ENCODE measurements at places on chromosomes 6 and 20.

- peak; percentile 29 for DNase-seq
These were observed 6.1 kb downstream of the SYNGAP1 start for GRCh38 chr6:33425668-33426577.

DNA sequence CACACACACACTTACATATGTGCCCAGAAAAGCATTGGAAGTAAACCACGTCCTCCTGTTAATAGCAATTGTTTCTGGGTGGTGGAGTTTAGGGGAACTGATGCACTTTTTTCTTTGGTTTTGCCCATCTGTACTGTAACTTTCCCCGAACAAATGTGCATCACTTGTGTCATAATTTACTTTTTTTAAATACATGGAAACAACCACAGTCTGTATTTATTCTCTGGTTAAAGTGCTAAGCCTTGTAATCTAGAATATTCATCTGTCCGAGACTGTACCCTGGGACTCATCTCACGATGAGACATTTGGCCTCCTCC, 61.5 kb upstream of the CD93 start:
- no peak for DNase-seq

GRCh38 chr6:29995340-29995777, 53.0 kb downstream of the HLA-A start:
- no peak for DNase-seq

GRCh38 chr6:169144356-169144755, 109.3 kb downstream of the THBS2 start:
- DNase-seq = no peak

- peak; percentile 26 for DNase-seq
These were observed 100.8 kb downstream of the MOXD1 start for GRCh38 chr6:132300323-132300949.

DNA sequence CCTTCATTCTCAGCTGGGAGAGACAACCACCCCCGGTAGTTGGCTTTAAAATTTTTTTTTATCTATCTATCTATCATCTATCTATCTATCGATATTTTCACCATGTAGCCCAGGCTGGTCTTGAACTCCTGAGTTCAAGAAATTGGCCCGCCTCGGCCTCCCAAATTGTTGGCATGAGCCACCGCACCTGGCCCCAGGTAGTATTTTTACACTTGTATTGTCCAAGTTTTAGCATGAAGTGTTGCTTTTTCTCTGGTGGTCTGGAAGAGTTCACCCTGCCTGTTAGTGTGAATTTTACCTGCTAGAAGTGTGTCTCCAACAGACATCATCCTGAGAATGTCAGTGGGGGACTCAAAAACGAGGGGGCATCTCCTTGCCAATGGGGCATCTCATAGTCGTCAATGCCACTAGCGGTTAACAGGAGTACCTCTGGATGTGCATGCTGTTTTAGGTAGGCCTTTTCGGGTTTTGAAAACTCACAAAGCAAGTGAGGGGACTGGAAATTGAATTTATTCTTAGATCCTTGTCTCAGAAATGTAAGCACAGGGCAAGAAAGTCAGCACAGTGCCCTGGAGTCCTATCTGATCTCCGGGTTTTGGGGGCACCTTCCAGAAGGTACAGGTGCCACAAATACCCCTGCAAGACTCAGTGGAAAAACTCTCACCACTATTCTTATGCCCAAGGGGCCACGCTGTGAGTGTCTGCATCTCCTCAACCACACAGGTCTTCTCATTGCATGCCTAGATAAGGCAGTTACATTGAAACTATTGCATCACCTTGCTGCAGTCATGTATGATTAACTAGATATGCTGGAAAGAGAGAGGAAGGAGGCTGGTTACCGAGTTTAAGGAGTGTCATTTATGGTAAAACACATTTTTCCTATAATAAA, 37.1 kb downstream of the TNFAIP3 start:
- no peak for DNase-seq

GRCh38 chr20:58518896-58519593, 3.8 kb upstream of the APCDD1L start:
- no peak for DNase-seq

DNA sequence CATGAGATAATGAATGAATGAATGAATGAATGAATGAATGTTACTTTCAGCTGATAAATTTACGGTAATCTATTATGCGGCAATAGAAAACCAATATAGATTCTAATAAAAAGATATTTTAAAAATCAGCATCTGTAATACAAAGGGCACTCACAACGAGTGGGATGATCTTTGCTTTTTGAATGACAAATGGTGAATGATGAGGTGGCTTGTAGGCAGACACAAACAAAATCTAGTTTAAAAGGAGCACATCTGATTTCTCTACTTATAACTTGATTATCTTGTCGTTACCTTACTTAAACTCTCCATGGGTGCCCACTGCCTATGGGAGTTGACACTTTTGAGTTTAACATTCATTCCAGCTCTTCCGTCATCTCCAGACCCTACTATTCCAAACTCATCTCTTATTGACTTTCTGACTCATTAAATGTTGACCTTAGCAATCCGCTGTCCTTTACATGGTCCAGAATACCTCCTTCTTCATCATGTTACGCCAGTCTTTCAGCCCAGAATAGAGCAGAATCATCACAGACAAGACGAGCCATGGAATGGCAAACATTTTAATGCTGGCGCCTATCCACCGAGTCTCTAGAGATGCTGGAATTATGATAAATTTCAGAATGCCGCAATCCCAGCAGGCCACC, 41.3 kb downstream of the NHLRC1 start:
- DNase-seq = no peak

DNA sequence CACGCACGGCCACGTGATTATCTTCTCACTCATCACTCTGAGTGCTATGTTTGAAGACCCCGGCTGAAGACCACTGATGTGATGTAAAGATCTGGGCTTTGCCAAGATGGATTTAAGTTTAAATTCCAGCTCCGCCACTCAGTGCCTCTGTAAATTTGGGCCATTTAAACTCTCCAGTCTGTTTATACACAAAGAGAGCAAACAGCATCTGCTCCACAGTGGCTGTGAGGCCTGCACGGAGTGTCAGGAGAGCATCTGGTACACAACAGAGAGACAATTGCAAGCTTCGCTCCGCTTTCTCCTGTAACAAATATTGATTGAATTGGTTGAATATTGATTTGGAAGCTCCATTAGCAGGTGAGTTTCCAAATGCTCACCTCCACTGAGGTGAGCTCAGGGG, 80.5 kb upstream of the FRMD1 start:
- DNase-seq = peak; percentile 19

GRCh38 chr6:56501993-56502392, 140.7 kb downstream of the DST start:
- DNase-seq = no peak

- peak; percentile 31 for DNase-seq
These were observed 628 bp upstream of the CHRNA4 start for GRCh38 chr20:63361519-63362435.

- DNase-seq = no peak
These were observed 1.1 kb downstream of the OPRL1 start for GRCh38 chr20:64080813-64081623.

DNA sequence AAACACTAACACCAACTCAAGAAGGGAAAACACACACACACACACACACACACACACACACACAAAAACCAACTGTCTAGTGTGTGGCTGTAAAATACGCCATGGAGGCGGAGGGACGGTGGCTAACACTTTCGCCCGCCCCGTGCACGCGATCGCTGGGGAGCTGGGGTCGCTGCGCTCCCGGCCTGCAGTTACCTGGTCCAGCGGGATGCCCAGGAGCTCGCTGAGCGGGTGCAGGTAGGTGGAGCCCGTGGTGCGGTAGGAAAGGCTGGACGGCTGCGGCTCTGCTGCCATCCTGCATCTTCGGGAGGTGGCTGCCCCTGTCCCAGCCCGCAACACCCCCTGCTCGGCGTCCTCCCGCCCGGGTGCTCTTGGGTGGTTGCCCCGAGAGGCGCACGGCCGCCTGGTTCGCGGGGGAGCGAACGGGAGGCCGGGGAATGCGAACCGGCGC, 303 bp downstream of the MBOAT1 start:
- DNase-seq = peak; percentile 58

DNA sequence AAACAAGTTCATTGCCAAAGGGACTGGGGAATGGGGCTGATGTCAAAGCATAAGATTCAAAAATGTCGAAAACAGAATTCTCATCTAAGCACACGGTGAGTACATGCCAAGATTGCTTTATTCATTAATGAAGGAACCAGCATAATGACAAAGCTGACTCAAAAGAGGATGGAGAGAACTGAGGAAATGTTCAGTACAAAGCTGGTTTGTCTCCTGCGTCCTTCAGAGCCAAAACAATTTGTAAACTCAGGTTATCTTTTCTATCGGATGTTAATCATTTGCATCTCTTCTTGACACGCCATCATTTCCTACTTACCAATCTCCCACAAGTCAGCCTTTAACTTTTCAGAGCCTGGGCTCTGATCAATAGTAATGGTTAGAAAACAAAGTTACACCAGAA, 195.6 kb upstream of the PMEPA1 start:
- no peak for DNase-seq

DNA sequence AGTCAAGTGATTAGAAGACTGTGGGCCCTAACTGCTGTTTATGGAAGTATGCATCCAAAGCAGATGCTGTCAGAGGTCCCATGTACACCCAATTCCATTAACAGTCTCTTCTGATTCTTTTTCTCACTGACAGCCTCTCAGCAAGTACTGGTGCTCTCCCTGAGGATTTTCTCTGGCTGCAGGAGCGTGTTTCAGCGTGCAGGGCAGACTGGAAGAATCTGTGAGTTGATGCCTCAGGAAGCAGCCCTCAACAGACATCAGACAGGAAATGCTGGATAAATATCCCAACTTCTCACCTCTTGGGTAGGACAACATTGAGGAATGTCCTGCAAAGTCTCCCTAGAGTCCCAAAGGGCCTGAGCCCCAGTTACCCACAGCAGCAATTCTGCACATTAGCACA, 40.8 kb downstream of the ANKEF1 start:
- DNase-seq = no peak

- peak; percentile 83 for DNase-seq
These were observed 85.6 kb downstream of the MYB start for GRCh38 chr6:135266675-135267074.

- peak; percentile 3 for DNase-seq
These were observed 2.4 kb upstream of the DBNDD2 start for GRCh38 chr20:45405571-45406259.

DNA sequence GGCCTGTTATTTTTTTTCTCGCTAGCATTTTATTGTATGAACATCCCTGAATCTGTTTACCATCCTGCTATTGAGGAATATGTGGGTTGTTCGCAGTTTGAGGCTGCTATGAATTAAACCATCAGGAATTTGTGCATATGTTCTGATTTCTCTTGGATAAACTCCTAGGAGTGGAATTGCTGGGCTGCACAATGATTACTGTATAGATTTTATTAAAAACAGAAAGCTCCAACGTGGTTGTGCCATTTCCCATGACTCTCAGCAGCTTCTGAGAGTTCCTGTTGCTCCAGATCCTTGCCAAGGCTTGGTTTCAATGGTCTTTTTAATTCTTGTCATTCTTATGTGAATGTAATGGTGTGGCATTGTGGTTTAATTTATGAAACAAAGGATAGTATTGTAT, 75.1 kb downstream of the EDN3 start:
- no peak for DNase-seq

DNA sequence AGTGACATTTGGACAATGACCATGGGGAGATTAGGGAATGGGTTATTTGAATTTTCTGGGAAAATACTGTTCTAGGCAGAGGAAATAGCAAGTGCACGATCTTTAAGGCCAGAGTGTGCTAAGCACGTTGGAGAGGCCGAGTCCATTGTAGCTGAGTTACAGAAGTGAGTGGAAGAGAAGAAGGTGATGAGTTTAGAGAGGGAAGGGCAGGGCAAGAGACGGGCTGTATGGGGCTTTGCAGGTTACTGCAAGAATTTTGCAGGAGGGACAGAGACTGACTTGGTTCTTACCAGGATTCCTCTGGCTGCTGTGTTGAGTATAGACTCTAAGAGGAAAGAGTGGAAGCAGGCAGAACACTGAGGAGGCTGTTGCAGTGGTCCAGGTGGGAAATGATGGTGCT, 1.1 kb upstream of the NCOA3 start:
- no peak for DNase-seq

DNA sequence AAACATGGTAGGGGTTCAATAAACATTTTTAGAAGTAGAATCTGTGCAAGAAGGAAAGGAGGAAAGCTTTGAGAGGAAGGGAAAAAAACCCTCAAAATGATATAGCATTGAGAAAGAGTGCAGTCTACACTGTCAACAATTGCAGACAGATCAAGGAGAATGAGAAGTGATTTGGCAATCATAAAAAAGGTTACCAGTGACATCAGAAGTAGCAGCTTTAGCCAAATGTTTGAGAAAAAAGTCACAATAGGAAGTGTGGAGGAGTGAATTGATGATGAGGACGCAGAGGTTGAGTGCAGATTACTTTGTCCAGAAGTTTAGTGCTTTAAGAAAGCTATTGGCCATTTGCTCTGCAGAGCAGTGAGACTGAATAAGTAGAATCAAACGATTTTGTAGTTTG, 155.0 kb downstream of the GJA1 start:
- no peak for DNase-seq

DNA sequence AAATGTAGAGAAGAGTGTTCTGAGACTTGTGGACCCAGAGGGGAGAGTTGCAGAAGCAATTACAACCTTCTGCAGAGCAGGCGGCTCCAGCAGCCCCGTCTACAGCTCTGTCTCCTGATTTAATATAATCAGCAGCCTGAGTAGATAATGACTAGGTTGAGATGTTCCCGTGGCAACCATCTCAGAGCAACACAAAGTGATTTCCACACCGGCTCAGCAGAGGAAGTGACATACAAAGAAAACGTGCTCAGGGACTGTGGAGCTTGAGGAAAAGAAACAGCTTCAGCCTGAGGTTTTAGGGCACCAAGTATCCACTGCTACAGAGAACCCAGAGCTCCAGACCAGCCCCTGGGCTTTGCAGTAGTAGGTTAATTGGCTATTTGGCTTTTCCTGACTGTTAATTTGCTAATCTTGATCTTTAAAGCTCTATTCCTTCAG, 136.4 kb downstream of the MTFR2 start:
- DNase-seq = peak; percentile 92

- DNase-seq = no peak
These were observed 42.7 kb upstream of the SLC22A2 start for GRCh38 chr6:160301339-160301738.

GRCh38 chr6:83114164-83114563, 46.7 kb downstream of the DOP1A start:
- no peak for DNase-seq

DNA sequence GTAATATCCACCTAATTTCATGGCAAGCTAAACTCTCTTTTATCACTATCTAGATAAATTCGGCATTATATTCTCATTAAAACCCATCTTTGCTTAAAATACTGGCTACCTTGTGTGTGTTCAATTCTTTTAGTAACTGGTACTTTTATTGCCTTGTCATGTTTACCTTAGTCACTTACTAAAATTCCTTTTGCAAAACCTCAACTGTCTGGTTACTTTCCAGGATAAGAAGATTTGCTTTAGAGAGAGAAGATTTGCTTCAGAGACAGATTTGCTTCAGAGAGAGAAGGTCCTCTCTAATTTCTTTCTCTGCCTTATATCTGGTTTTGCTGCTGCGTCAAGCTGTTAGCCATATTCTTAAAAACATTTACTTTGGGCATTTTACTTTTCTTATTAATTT, 151.5 kb upstream of the MLIP start:
- no peak for DNase-seq
